ENCODE measurements at places on chromosomes 7 and 10. TPM values are rescaled to one million over a fixed set of nuclear protein-coding genes. Genes with fewer than 3 reads are reported as not detected.
A peak's percentile ranks its signal among the peaks of the same experiment; 100 is the strongest.

The TDRD1 gene
- 0.22 TPM for polyA plus RNA-seq

The SUFU gene
- polyA plus RNA-seq: 8.2 TPM

The CALD1 gene
- polyA plus RNA-seq: 377 TPM

The DIP2C gene
- 9.3 TPM for polyA plus RNA-seq

The TCAF2 gene
- 1.9 TPM for polyA plus RNA-seq

The COBL gene
- polyA plus RNA-seq: 0.07 TPM

The TRPV5 gene
- polyA plus RNA-seq: not detected

The NRCAM gene
- 2.2 TPM for polyA plus RNA-seq

- no peak for DNase-seq
These were observed 23.4 kb downstream of the ENTPD7 start for GRCh38 chr10:99682752-99683151.

DNA sequence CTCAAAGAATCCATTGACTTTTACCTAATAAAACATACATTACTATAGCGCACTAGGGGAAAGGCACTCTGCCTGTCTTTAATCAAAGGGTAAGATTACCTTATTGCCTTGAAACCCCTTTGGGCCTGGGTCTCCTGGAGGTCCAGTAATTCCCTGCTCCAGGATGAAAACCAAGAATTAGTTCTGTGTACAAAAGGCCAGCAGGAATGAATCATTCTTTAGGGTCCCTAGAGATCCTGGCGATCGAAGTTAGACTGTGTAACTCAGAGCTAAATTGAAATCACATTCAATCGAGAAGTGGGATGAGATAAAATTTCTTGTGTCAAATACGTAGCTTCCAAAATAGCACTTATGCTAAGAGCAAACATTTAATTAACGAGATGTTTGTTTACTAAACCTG, 29.8 kb downstream of the COL28A1 start:
- DNase-seq: no peak

DNA sequence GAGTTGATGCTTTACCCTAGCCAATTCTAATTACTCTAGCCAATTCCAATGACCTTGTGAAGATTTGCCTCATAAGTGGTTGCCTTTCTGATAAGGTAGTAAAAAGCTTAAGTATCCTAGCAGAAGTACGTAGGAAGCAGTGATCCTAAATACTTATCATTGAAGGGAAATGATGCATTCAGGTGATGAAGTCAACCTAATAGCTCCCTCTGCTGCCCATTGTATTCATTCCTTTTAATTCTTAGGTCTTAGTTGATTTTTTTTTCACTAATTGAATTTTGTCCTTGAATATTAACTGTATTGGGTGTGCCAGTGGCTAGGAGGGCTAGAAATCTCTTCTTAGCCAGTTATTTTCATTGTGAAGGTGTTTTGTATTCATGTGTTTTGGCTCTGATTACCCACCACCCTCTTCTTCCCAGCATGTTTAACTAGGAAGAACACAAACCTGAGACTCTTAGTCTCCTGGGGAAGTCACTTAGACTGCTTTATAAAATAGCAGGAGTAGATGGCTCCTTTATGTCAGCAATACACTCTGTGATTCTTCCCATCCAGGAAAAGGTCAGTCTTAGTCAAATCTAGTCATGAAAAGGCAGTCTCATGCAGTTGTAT, 46.3 kb downstream of the PLEKHA8 start:
- DNase-seq: peak; percentile 55

GRCh38 chr10:48599830-48600134, 5.1 kb downstream of the ARHGAP22 start:
- no peak for DNase-seq

DNA sequence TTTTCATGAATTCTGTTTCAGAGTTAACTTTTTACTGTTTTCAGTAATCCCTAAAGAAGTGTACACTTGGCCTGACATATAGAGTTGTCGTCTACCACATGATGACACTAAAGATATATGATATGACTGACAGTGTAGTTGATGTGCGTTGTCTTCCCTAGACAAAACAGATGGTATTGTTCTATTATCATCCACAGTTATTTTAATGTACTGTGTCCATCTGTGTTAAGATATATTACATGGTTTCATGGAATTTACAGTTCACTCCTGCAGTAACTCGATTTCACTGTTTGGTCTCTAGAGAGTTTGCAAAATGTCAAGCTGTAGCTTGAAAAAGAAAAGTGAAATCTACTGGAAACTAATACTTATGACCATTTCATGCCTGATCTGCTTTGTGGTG, 18.1 kb downstream of the FOXP2 start:
- DNase-seq: no peak

DNA sequence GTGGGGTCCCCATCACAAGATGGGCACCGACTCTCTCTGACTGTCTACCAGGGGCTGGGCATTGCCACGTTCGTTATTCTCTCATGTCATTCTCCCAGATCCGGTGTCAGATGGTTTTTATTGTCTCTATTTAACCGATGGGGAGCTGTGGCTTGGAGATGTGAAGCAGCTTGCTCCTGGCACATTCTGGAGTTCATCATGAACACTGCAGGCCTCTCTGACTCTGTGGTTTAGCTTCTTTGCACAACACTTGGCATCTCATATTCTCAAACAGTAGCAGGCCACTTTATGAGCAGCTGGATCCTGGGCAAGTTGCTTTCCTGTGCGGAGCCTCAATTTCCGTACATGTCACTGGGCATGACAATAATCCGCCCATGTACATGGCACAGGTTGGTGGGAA, 119.9 kb downstream of the LRRC18 start:
- DNase-seq: no peak

DNA sequence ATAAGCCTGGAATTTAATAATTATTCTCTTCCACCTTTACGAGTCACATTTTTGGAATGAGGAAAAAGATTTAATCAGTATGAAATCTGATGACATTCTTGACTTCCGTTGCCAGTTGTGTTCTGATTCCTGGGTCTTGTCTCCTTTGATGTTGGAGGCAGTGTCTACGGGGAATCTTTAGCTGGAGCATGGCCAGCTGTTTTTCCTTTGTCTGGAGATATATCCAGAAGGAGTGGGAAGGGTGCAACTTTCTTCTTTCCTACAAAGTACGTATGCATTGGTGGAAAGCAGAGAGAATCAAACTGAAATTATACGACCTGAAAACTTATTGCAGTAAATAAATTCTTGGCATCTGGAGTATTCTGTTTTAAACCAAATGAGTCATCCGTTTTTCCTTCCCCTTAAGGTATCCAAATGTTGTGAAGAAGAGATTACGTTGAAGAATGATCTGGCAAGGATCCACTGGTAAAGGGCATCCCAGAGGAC, 6.9 kb upstream of the GNG11 start:
- peak; percentile 80 for DNase-seq

DNA sequence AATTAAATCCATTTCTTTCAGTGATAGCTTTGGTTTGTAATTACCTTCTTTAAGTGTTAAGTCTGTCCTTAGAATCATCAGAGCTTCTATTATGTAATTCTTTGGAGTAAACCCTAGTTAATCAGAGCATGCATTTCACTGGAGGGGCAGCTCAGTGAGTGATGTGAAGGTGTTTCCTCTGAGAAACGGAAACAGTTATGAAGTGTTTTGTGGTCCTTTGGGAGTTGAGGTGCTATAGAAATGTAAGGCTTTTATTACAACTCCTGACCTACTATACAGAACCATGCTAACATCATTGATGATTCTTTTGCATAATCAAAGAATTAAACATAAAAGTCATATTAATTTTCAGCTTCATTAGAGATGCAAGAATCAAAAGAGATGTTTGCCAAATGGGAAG, 141.5 kb downstream of the EXOC4 start:
- DNase-seq: no peak

GRCh38 chr7:2873146-2873545, 29.0 kb upstream of the GNA12 start:
- no peak for DNase-seq

GRCh38 chr7:151742713-151743480, 134.0 kb downstream of the PRKAG2 start:
- peak; percentile 51 for DNase-seq

Data from fibroblast of lung (primary cell).